Fibroblast of skin of left biceps (primary cell): ENCODE measurements at places on chromosomes 3 and 15.

DNA sequence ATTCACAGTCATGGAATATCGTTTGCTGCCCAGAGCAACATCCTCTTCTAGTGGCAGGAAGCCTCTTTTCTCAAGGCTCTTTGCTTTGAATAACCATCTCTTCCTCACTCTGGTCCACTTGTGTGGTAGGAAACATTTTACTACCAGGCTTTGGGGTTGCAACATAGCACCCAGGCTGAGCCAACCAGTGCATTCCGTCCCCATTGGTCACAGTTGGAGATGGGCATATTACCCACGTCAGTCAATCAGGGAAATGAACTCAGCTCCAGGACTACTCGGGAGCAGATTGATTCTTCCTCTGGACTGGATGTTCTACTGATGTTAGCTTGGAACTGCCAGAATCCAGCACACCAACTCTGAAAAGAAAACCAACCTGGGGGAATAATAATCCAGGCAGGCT lies 4.2 kb upstream of the PEX5L start:
- no peak for DNase-seq

- peak; percentile 80 for DNase-seq
These were observed 444.5 kb downstream of the PLOD2 start for GRCh38 chr3:145716519-145716918.

DNA sequence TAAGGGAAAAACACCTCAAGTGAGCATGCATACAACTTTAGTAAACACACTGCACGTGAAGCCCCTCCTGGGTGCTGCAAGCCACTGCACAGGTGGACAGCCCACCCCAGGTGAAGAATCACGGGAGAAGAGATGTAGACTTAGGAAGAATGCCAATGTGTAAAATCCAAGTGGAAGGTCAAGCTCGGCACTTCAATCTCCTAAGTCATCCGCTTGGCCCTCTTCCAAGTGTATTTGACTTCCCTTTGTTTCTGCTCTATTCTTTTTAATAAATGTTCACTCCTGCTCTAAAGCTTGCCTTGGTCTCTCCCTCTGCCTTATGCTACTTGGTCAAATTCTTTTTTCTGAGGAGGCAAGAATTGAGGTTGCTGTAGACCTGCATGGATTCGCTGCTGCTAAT lies 316.6 kb downstream of the EDEM1 start:
- DNase-seq: no peak

- no peak for DNase-seq
These were observed 11.5 kb downstream of the PARP16 start for GRCh38 chr15:65275104-65275727.

GRCh38 chr3:128379367-128380160 lies 87.1 kb downstream of the DNAJB8 start:
- no peak for DNase-seq

GRCh38 chr3:142993958-142994442 lies 7.4 kb upstream of the U2SURP start:
- peak; percentile 30 for DNase-seq

DNA sequence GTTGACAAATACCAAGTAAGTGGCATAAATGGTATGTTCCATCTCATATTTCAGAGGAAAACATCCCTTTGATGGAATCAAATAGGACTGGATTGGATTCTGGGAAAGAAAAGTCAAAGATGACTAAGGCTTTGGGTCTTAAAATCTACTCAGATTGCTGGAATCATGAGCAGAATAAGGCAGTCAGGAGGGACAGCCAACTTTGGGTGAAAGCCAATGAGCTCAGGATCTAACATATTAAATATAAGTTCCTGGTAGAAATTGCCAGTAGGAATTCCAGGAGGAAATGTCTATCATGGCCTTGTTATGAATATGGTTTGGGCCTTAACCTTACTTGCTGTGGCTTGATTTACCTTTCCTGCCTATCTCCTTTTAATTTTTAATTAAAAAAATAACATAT lies 55.3 kb downstream of the ISL2 start:
- DNase-seq: no peak

GRCh38 chr3:147799601-147800000 lies 390.4 kb downstream of the ZIC1 start:
- no peak for DNase-seq

GRCh38 chr3:65338571-65338970 lies 650.8 kb upstream of the ADAMTS9 start:
- DNase-seq: no peak

DNA sequence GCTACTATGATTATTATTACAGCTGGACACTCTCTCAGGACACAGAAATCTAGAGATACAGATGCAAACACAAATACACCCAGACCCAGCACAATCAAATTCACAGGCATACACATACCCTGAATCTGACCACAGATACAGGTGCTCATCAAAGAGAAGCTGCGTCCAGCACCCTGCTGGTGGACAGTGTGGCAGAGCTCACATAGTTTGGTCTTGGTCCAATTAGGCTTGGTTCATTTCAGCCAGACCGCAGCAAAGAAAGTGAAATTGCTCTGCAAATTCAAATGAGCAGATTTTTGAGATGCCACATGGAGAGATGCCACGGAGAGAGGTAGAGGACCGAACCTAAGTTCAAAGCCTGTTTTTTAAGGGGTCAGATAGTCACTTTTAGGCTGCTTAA lies 55.6 kb downstream of the ANAPC13 start:
- no peak for DNase-seq

DNA sequence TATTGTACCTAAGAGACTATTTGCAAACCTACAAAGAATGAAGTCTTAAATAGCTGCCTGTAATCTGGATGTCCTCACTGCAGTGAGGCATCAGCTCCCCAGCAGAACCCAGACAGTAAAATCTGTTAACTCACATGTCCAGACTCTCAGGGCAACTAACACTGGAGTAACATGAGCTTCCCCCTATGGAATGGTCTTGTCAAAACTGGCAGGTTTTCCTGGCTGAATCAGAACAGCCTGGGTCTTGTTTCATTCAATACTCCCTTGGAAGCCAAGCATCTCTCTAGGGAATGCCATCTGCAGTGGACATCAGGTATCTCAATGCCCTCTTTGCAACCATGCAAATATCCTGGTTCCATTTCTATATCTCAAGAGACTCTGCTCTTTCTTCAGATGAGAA lies 24.4 kb downstream of the PTPN9 start:
- peak; percentile 24 for DNase-seq

DNA sequence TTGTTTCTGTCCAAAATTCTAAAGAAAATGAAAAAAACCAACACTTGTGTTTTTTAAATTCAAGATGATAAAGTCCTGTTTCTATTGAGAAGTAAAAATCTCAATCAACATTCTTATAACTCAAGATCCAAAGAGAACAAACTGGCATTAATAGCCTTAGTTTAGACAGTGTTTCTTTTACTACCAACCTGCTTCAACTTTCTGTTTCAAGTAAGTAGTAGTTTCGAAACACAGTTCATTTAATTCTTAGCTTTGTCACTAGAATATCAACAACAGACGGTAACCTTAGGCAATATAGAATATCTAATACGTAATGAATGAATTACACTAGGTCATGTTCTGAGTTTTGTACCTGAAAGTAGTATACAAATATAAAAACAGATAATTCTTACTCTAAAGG lies 23.7 kb downstream of the CIP2A start:
- DNase-seq: no peak

GRCh38 chr15:52856286-52856685 lies 66.2 kb upstream of the ONECUT1 start:
- no peak for DNase-seq

DNA sequence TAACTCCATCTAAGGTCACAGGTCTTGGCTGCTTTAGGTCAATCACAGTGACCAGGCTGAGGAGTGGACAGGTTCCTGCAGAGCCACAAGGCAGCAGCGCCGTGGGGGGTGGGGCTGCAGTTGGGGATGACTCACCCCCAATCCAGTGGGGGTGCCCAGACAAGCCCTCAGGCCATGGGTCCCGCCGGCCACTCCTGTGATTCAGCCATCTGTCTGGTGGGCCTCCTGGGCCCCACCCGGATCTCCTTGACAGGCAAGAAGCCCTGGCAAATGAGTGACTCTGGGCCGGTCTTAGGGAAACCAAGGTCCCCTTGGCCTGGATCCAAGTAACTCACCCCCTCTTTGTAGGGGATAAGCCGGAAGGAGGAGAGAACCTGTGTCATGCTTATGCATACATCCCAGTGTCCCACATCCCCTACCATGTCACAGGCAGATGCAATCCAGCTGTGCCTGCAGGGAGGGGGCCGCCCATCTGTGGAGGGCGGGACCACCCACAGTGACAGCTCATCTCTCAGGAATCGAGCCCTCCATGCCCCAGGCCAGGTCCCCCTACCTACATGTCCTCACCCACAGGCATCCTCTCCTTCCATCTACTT lies 495 bp upstream of the COL7A1 start:
- peak; percentile 30 for DNase-seq

DNA sequence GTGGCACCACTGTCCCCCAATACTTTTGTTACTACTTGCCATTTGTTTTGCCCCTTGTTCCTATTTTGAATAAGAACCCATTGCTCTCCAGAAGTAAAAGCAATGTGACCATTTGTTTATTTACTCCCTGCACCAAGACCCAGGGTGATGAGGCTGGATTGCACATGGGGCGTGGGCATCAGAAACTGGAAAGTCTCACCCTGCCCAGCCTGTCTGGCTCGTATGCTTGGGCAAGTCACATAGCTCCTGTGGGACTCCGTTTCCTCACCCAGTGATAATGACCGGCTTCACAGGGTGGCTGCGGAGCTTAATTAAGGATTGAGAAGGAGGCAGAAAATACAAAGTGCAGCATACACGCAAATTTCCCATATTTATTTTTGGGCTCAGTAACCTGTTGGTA lies 167.7 kb upstream of the ICE2 start:
- no peak for DNase-seq

DNA sequence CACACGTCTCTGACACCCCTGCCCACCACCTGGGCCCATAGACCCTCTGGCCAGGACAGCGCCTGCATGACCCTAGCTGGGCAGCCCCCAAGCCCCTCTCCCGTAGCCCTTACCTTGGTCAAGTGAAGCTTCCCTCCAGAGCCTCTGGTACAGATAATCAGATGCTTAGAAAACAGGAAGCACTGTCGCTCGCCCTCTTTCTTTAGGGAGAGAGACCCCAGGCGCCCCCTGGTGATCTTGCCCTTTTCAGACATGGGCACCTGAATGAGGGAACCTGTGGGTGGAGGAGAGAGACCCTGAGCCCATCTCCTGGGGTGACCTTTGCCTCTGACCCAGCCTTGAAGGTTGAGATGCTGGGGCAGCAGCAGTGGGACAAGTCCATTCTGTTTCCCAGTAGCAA lies 65.4 kb downstream of the RASGRF1 start:
- DNase-seq: no peak

DNA sequence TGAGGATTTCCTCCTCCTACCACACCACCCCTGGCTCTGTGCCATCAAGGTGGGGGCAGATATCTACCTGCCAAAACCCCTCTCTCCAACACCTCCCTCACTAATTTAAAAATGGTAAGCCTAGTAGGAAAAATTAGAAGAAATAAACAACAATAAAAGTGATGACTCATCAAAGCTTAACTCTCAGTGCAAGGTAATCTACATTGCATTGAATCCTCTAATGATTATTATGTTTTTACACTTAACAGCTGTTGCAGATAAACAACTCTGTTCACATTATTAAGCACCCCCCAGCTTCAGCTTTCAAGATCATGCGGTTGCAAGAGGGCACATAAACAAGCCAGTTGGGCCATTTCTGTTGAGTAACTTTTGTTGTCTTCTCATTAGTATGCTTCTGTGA lies 396.1 kb upstream of the ATP11B start:
- DNase-seq: no peak

DNA sequence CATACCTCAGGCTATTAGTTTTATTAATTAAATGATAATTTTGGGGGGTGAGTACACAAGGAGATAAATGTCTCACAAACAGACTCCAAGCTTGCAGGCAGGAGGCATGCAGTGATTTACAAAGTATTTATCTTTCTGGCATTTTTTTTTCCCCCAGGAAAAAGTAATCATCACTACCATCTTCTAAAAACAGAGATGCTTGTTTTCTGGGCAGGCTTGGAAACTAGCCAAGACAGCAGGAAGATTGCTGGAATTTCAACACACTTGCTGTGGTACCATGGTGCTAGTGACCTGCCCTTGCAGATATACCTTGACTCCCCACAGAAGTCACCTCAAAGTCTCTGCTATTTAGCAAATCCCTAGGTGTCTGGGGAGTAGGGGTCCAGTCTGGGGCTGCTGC lies 732.8 kb upstream of the CFAP20DC start:
- DNase-seq: no peak

DNA sequence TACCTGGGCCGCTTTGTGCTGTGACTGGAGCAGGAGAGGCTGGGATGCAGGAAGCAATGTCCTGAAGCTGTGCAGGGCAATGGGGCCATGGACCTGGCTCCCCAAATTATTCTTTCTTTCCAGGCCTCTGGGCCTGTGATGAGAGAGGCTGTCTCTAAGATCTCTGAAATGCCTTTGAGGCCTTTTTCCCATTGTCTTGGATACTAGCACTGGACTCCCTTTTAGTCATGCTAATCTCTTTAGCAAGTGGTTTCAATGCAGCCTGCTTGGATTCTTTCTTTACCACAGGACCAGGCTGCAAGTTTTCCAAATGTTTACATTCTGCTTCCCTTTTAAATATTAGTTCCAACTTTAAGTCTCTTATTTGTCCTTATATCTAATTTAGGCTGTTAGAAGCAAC lies 64.8 kb upstream of the SGO1 start:
- no peak for DNase-seq

- DNase-seq: no peak
These were observed 34.0 kb upstream of the ZNF639 start for GRCh38 chr3:179288845-179289244.

GRCh38 chr3:185825006-185825638 lies at the start of gene IGF2BP2:
TSS of gene IGF2BP2 (minus strand) at chr3:185825042. CDS start at chr3:185824960, 82 bp downstream.
- DNase-seq: peak; percentile 74

GRCh38 chr15:63497642-63498467 lies 6.5 kb upstream of the USP3 start:
- DNase-seq: no peak
